ENCODE measurements at places on chromosomes 3 and 15.

GRCh38 chr3:151722856-151723255 lies 10.9 kb upstream of the AADACL2 start:
- no peak for DNase-seq

GRCh38 chr15:29988701-29989100 lies 94.1 kb upstream of the GOLGA8J start:
- DNase-seq: no peak

DNA sequence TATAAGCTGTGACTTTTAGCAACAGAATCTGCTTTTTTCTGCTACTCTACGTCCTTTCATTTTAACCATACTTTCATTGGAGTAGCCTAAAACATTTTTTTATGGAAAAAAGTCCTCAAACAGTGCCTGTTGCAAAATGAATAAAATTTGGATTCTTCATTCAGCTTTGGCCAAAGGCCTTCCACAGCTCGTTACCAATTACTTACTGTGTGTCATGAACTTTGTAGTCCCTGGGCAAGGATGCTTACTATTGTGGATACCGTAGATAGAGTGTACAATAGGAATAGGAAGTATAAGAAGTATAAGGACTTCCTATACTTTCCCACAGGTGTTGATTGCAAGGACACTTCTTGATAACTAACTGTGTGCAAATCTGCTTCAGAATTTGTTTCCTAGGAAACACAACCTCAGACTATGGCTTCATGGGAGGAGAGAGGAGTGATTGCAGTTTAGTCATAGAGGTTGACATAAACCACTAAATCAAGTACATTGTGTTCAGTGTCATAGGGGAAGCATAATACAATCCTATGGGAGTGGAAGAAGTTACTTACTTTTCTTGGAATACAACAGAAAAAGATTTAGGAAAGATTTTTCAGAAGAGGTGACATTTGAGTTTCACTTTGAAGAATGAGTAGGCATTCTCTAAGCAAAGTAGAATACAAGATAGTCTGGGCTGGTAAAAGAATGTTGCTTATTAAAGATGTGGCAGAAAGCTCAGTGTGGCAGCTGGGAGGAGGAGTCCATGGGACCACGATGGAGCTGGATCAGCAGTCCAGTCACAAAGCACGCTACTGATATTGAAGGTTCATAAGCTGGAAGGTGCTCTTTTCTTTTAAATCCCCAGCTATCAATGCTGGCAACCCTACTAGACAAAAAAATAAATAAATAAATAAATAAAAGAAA lies 309.7 kb upstream of the TPRG1 start:
- no peak for DNase-seq

- no peak for DNase-seq
Observed at GRCh38 chr3:107025961-107026360, 351.3 kb upstream of the CCDC54 start.

GRCh38 chr15:45121706-45122417 lies 7.7 kb downstream of the DUOXA2 start:
- DNase-seq: no peak

- no peak for DNase-seq
Observed at GRCh38 chr3:4877173-4877787, 102.0 kb upstream of the BHLHE40 start.

DNA sequence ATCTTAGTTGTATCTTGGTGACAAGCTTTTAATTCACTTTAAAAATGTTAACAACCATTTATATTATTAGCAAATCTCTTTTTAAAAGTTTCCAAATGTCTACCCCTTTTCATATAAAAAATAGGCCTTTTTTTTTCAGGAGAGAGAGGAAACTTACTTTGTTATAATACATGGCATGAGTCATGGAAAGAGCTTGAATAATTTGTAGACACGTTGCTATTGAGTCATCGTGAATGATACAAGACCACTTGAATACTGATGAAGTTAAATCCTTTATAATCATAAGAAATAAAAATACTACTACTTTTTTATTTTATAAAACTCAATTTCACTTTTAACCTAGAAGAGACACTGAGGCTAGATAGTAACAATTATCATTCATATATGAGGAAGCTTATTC lies 70.3 kb upstream of the BBX start:
- DNase-seq: no peak

DNA sequence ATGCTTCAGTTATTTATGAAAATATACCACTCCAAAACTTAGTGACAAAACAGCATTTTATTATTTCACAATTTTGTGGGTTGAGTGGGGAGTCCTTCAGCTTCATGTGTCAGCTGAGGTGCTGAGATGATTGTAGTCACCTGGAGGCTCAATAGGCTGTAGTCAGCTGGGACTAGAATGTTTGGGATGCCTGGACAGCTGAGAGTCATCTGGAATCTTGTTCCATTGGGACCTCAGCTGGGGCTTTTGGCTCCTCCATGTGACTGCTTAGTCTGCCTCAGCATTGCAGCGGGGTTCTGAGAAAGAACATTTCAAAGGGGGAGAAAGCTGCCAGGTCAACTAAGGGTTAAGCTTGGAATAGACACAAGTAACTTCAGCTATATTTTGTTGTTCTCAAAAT lies 13.4 kb downstream of the STT3B start:
- no peak for DNase-seq

- DNase-seq: no peak
Observed at GRCh38 chr15:40978562-40978961, 25.3 kb downstream of the CHAC1 start.

DNA sequence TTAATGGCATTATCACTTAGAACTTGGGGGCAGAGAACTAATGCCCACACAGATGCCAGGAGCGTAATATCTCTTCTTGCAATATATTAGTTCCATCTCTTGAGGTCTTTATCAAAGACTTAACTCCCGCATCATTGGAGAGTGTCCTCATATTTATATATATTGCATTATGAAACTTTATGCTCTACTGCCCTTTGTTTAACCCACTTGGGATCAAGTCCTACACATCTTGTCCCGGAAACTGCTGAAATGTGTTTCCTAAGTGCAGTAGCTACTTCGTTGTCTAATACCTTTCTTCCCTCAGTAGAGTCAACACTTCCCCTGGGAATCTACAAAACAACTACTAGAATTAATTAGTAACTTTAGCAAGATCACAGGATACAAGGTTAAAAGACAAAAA lies 1029.2 kb downstream of the OTOL1 start:
- DNase-seq: no peak

- DNase-seq: no peak
Observed at GRCh38 chr3:13051066-13051465, 22.2 kb downstream of the IQSEC1 start.

GRCh38 chr3:134956395-134956794 lies 161.3 kb downstream of the EPHB1 start:
- DNase-seq: peak; percentile 15

DNA sequence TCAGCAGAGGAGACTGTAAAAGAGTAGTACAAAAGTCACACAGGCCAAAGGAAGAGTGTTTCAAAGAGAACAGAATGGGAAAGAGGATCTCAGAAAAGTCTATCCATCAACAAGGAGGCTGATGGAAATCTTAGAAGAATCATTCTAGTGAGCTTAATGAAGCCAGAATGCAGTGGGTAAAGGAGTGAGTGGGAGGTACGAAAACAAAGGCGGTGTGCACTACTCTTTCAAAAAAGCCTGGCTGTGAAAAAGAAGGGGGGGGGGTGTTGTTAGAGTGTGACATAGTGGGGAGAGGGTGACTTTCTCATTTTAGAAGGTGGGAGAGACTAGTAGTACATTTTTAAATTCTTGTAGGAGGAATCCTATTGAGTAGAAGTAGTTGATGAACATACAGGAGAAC lies 11.7 kb downstream of the PAQR9 start:
- no peak for DNase-seq

DNA sequence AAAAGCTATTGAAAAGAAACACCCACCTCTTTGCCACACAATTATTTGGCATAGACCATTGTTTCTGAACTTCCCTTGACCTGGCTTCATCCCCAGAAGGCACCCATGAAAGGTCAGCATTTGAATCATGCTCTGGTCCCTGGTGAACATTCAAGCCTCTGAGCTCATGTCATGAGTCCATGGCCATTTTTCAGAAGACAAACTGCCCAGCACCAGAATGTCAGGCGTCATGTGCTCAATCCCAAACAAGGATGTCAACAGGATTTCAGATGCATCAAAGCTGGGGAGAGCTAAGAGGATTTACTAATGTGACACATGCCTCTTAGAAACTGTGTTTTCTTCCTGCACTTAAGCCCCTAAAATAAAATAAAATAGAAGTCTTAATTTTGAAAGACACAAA lies 41.3 kb downstream of the TMED3 start:
- DNase-seq: no peak

GRCh38 chr3:52438104-52438376 lies 6.9 kb downstream of the SEMA3G start:
- no peak for DNase-seq

GRCh38 chr3:10145685-10146084 lies 4.1 kb downstream of the VHL start:
- DNase-seq: no peak

- no peak for DNase-seq
Observed at GRCh38 chr3:102410616-102411015, 24.2 kb upstream of the ZPLD1 start.

GRCh38 chr3:114649331-114649730 lies 355.5 kb downstream of the TIGIT start:
- DNase-seq: no peak

GRCh38 chr15:60442763-60443162 lies 36.2 kb downstream of the ICE2 start:
- no peak for DNase-seq

GRCh38 chr3:73601011-73601410 lies 23.7 kb downstream of the PDZRN3 start:
- no peak for DNase-seq

GRCh38 chr3:40337136-40338108 lies 27.9 kb downstream of the EIF1B start:
- DNase-seq: peak; percentile 38

- DNase-seq: no peak
Observed at GRCh38 chr15:40332113-40332781, 8.5 kb downstream of the CCDC9B start.

- DNase-seq: peak; percentile 72
Observed at GRCh38 chr3:177196456-177197040, 734 bp downstream of the TBL1XR1 start.

GRCh38 chr3:189799366-189799765 lies 168.2 kb downstream of the TP63 start:
- DNase-seq: no peak

DNA sequence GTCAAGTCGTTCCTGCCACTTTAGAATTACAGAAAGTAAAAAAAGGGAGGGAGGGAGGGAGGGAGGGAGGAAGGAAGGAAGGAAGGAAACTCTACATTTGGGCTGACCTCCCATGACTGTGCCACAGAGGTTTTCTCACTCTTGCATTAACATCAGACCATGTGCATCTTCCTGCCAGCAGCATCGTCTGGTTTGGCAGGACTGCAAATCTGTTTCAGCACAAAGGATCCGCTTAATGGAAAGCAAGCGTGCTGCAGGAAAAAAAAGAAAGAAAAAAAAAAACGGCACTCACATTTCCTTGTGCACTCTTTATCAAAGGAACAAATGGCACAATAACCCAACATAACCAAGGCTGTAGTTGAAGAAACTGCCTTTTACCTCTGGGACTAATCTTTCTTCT lies 148.8 kb upstream of the HES1 start:
- no peak for DNase-seq

DNA sequence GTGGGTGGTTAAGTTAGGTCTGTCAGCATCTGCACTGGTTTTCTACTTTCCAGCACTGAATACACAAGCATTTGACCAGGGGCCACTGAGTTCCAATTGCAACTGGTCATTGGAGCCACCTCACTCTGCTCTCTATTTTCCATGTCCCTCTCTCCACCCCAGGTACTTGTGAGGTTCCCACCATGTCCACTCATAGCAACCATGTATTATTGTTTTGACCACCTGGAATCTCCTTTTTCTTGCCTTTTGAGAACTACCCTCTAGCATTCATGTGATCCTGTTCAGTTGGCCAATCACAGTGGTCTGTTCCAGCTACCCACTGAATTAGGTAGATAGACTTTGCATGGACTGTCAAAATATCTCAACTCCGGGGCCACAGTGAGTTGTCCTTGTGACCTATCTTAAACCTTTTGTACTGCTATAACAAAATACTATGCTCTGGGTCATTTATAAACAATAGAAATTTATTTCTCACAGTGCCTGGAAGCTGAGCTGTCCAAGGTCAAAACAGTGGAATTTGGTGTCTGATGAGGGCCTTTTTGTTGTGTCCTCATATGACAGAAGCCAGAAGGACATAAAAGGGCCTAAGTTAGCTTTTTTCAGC lies 20.2 kb upstream of the TM4SF18 start:
- no peak for DNase-seq

- DNase-seq: peak; percentile 42
Observed at GRCh38 chr3:113736548-113737089, 9.4 kb downstream of the NAA50 start.

DNA sequence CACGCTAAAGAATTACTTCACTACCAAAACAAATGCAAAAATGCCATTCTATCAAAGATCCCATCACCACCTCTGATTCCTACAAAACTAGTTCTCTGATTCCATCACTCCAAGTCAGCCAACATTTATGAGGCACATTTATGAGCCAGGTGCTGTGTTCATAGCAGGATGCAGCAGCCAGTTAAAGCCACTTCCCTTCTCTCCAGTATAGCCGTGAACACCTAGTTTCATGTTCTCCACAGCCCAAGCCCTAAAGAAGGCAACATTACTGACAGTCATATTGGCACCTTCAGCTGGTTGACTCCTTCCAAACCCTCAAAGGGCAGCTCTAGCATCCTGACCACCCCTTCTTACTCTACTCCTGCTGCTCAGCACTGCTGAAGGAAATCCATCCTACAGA lies 36.4 kb downstream of the RYK start:
- DNase-seq: no peak

GRCh38 chr15:60696523-60696859 lies 217.5 kb upstream of the ICE2 start:
- DNase-seq: no peak

DNA sequence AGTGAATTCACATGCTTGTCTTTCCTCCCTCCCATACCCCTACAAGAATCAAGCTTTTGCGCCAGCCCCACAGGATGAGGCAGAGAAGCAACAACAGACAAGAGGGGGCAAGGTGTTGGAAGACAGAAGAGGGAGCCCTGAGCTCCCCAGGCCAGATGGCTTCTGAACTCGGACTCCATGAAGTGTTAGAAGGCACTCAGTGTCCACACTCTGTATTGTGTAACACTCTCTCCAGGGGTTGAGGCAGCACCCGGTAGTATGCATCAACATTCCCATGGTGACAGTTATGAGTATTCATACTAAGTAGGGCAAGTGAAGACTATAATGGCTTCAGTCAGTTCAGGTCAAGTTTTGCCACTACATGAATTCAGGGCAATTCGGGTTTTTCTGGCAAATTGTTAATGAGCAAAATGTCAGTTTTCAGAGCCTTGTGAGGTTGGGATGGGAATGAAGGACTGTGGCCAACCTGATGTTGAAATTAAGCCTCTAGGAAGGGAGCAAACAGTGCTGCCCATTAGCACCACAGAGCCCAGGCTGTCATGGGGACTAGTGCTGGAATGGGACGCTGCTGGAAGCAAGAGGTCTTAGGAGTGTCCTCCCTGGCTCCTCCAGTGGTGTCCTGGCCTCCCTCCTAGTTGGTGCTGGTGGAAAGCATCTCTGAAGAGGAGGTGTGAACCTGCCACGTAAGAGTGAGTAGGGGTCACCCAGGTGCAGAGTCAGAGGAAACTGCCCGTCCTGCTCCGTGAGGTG lies 79.4 kb downstream of the KLF15 start:
- DNase-seq: no peak
